ENCODE measurements at places on chromosomes 2 and 18.

- no peak for DNase-seq
Observed at GRCh38 chr2:64617631-64618151, 36.0 kb downstream of the SERTAD2 start.

DNA sequence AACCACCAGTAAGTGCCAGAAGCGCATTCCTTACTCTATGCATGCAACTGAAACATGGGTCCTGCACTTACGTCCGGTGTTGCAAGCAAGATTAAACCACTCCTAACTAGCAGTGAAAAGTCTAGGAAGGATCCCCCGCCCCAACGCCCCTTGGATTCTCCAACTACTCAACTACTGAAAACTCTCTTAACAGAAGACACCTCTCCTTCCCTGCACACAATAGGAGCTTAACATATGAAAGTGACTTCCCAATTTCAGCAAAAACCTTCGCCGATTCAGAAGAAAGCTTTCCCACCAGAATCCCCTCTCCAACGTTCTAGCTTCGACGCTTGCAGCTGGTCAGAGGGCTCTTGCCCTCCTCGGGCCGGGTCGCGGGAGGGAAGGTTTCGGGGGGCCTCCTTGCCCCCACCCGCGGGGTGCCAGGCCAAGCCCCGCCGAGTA lies 578 bp downstream of the IWS1 start:
- peak; percentile 52 for DNase-seq

DNA sequence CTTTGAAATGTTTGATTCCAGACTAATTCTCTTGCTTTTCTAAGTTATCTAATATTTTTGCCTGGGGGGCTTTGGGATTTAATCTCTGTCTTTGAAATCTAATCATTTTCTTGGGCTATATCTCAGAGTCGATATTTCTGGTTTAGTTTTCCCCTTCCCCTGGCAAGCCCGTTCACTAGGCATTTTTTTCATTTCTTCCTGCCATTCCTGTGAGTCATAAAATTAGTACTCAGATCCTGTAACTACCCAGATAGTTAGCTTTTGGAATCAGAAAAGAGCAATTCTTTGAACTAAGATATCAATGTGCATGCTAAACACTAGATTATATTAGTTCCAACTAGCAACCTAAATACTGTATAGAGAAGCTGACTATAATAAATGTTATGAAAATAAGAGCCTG lies 29.4 kb upstream of the RNF149 start:
- peak; percentile 11 for DNase-seq

DNA sequence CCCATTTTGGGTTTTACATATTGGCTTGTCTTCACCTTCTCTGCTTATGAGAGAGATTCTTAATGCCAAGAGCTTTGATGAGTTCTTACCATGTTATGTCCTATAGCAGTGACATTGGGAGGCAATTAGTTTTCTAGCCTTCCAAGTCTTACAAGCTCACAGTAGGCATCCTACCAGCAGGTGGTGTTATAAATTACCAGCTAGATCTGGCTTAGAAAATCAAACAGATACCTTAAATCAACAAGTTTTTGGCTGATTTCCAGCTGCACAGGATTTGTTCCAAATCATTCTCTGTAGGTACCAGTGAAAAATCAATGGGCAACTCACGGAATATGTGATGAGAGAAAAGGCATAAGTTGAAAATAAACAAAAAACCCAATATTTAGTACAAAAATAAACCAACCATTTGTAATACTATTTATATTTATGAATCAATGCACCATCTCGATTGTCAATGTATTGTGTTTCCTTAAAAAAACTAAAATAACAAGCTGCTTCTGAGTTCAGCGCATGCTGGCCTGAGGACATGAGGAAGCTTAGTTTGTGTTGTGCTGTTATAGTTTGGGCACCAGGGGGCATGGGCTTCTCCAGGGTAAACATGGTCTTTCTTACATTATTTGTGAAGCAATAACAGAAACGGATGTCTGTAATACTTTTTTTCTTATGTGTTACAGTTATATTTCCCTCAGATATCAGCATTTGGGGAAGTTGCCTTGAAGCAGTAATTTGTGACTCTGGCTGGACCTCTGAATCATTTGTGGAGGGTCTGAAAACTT lies 34.1 kb upstream of the NXPH2 start:
- peak; percentile 3 for DNase-seq

DNA sequence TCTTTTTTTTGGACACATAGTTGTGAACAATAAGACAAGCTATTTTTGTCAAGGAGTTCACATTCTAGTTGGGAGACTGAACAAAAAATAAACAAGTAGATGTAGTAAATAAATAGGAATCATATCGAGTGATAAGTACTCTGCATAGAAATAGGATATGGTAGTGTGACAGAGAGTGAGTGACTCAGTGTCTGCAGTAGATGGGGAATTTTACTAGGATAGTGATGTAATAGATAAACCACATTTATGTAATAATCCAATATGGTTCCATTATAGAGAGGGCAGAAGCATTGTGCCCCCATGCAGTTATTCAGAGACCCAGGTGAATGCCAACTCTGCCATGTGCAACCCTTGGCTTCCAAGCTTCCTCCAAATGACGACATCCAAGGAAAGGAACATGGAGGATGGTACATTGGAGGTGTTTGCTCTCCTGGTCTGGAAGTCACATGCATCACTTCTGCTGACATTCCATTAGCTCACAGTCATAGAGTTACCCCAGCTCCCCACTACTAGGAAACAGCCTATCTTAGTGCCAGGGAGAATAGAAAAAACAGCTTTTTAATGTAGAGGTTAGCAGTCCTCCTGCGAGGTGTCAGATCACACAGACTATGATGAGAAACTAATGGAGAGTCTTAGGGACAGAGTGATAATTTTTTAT lies 595.4 kb downstream of the NYAP2 start:
- peak; percentile 50 for DNase-seq

DNA sequence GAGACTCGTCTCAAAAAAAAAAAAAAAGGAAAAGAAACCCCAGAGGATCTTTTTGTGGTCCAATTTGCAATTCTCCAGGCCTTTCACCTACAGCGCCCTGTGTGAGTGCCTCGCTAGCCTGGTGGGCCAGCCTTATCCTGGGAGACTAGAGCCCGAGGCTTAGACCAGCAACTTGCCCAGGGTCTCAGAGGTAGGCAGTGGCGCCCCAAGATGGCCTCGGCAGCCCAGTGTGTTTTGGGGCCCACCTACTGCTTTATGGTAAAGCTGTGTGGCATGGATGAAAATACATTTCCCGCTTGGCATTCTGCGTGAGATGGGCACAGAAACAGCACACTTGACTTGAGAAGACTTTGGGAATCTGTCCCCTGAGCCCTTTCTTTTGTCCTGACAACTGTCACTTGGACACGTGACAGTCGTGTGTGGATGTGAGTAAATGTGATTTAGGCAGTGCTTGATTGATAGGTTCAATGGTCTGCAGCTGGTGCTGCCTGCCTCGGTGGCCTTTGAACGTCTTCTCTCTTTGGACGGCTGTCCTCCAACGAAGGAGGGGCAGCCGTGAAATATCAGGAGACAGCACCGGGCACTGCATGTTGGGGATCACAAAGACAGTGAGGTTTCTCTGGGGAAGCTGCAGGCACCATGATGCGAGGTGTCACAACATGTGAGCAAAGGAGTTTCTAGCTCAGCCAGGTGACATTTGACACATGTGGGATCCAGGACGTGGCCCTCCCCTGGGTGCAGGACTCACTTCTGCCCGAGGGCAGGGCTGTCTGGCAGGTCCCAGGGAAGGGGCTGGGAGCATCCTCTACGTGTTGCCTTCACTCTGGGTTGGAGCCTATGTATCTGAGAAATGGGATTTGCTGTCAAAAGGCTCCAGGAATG lies 209.5 kb upstream of the TWIST2 start:
- DNase-seq, result no peak

GRCh38 chr2:15732341-15733077 lies 140.8 kb downstream of the DDX1 start:
- peak; percentile 13 for DNase-seq

GRCh38 chr2:69621440-69621839 lies 22.1 kb downstream of the AAK1 start:
- no peak for DNase-seq

DNA sequence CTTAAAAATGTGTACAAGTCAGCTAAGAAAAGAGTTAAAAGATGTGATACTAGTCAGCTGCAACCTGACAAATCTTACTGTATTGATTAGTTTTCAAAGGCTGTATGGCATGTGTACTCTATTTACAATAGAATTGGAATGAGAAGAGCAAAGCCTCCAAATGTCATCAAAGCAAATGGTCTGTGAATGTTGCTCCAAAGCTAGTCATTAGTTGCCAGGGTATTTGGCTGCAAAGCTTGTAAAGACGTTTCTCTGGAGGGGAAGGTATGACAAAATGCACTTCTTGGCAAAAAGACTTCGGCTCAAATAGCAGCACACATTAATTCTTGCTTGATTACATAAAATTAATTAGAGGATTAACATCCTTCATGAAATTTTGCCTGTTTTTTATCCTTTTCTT lies 59.3 kb downstream of the ETAA1 start:
- no peak for DNase-seq

- peak; percentile 23 for DNase-seq
Observed at GRCh38 chr2:23617811-23618215, 232.8 kb downstream of the KLHL29 start.

DNA sequence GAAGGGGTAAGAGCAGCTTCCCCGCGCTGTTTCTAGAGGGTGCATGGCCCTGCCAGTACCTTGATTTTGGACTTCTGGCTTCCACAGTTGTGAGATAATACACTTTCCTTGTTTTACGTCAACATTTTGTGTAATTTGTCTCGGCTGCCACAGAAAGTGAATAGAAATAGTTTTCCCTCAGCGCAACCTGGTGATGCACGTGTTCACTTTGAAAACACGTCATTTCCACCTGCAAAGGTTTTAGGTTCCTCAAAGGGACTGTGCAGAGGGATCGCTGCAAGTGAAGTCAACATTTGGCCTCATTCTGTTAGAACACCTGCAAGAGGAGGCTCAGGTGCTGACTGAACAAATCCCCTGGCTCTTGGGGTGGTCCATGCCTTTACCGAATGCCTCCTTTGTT lies 71.7 kb downstream of the LONRF2 start:
- no peak for DNase-seq

DNA sequence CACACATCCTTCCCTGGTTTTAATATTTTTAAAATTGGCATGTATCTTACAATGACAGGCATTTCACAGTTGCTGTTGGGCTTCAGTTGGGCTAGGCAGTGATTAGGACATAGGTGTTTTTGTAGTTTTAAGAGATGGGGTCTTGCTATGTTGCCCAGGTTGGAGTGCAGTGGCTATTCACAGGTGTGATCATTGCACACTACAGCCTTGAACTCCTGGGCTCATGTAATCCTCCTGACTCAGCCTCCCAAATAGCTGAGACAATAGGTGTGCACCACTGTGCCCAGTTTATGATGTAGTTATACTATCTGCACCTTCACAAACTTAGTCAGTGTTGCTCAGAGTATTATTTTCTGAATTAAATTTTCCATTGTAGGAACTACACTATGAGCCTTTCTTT lies 43.3 kb downstream of the PCARE start:
- DNase-seq, result no peak

- no peak for DNase-seq
Observed at GRCh38 chr18:7096838-7097237, 20.8 kb downstream of the LAMA1 start.

DNA sequence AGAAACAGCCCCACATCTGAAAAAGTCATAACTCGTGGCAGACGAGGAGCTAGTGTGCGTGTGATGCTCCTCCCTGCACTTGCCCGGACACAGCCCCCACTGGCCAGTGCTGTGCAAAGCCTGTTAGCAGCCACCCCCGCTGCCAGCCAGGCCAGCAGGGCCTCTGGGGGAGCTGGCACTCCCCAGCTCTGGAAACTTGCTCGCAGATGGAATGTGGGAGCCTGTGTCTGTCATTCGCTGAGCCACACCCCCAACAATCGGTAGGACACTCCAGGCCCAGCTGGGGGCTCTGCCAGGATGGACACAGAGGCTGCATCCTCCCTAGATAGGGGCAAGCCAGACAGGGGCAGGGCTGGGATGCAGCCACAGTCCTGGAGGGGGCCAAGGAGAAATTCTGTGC lies 62.4 kb upstream of the ATG16L1 start:
- no peak for DNase-seq

GRCh38 chr2:46780801-46781445 lies 134.7 kb downstream of the MCFD2 start:
- DNase-seq, result no peak

- peak; percentile 65 for DNase-seq
Observed at GRCh38 chr2:58620093-58620492, 379.0 kb upstream of the FANCL start.

GRCh38 chr2:26993768-26994167 lies 23.3 kb downstream of the MAPRE3 start:
- no peak for DNase-seq

DNA sequence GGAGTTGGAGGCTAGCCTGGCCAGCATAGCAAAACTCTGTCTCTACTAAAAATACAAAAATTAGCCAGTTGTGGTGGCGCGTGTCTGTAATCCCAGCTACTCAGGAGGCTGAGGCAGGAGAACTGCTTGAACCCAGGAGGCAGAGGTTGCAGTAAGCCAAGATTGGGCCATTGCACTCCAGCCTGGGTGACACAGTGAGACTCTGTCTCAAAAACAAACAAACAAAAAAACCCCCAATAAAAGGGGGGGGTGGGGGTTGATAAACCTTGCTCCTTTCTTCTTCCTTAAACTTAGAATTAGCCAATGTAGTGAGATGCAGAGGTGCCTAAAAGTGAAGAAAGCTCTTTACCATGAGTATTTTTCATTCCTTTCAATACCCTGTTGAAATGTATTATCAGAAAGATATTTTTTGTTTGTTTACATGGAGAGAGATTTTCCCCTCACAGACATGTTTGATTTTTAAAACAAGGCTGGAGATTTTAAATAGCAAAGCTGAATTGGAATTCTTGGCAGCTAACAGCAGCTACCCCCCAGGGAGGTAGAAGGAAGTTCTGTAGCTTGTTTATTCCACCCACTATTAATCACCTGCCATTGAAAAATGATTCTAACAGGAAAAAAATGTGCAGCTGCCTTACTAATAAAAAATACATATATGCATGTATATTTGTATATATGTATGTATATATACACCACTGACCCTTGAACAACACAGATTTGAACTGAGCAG lies 48.6 kb downstream of the GYPC start:
- peak; percentile 45 for DNase-seq

GRCh38 chr18:44961288-44961995 lies 280.8 kb downstream of the SETBP1 start:
- DNase-seq, result no peak

- DNase-seq, result no peak
Observed at GRCh38 chr2:156339865-156340264, 7.3 kb upstream of the NR4A2 start.

- DNase-seq, result peak; percentile 33
Observed at GRCh38 chr2:65800998-65801397, 368.6 kb upstream of the SPRED2 start.

GRCh38 chr2:190649798-190650390 lies 1.0 kb downstream of the NAB1 start:
- DNase-seq, result no peak

Data from fibroblast of mammary gland (primary cell).